CD4-positive, alpha-beta T cell treated with Interleukin-6 for 4 hours (primary cell): ENCODE measurements at places on chromosomes 13 and 19.

DNA sequence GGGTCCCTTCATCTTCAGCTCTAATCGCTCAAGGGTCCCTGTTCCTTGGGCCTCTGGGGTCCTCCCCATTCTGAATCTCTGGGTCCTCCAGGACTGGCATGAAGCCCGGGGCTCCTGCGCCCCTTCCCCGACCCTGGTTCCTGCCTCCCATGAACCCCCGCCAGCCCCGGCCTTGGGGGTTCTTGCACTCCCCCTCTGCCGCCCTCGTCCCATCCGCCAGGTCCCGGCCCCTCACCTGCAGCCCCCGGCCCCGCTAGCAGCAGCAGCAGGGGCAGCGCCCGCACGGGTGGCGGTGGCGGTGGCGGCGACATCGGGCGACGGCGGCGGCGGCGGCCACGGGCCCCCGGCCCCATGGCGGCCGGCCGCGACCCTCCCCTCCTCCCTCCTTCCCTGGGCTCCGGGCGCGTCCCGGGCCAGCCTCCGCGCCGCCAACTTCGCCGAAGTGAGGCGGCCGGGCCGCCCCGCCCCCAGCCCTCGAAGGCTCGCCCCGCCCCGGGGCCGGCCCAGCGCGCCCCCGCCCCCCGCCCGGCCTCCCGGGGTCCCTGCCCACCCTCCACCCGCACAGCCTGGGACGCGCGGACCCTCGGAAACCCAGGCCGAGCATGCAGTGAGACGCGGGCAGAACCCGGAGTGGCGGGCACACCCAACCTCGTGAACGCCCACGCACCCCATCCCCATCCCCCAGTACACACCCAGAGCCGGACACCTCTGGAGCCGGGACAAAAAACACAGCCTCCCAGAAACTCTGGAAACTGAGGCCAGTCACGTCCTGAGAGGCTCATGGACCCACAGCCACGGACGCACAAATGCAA, at the start of gene NOTCH3:
Gene NOTCH3 (minus strand): TSS at position 443 of the 812 bp plus-strand sequence. CDS start 90 bp downstream, at position 353.
- no peak for DNase-seq

- DNase-seq = no peak
Observed at GRCh38 chr13:113761136-113761535, 2.1 kb downstream of the TMEM255B start.

- no peak for DNase-seq
Observed at GRCh38 chr13:108306860-108307259, 37.3 kb downstream of the TNFSF13B start.

DNA sequence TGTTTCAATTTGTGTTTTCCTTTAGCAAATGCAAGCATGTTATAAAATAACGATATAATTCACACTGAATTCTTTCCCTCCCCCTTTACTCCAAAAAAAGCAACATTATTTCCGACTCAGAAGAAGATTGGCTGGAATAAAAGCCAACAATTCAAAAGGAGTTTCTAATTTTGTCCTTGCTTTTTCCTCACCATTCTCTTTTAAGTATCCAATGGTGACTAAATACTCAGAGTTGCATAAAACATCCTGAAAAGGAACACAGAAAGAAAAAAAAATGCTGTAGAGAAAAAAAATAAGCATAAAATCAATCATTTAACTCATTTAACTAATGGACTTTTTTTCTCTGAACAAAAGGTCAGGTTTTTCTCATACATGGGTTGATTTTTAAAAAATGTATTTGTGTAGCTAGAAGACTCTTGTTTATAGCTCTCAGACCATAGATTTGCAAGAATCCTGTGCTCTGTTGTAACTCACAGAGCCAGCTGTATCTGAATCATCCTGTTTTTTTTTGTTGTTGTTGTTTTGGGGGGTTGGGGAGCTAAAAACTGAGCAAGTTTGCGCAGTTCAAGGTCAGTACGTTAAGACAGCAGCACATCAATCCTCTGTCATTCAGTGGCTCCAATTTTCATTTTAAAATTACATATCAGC, 108.1 kb downstream of the PCDH17 start:
- DNase-seq = no peak

DNA sequence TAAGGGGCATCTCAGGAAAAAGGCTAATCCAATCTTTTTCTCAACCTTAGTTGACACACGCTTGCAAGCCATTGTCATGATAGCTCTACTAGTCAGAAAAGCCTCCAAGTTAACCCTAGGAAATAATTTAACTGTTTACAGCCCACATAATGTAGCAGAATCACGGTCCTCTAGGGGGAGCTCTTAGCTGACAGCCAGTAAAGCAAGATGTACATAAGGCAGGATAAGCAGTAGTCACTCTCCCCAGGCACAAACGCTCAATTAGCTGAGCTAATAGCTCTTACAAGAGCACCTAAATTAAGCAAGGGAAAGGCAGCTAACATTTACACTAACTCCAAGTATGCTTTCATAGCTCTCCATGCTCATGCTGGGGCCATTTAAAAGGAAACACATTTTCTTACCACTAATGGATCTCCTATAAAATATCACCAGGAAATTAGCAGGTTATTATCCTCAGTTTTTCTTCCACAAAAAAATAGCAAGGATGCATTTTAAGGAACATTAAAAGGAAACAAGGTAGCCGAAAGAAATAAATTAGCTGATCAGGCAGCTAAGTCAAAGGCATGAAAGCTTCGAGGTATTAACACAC, 33.7 kb upstream of the ZSCAN5A start:
- no peak for DNase-seq

DNA sequence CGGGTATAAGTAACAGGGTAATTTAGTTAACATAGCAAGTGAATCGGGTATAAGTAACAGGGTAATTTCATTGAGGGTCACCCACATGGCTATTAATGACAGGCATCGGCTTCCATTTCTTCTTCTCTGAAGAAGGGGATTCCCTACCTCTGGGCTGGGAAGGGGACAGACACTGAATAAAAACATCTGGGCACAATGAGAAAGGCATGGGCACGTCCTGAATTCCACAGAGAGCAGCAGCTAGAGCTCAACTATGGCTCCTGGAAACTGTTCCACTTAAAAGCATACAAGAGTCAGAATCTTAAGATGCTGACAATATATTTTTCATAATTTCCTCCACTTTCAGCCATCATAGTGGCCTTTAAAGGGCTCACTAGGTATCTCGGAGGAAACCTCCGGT, 51.8 kb downstream of the CRYL1 start:
- no peak for DNase-seq

DNA sequence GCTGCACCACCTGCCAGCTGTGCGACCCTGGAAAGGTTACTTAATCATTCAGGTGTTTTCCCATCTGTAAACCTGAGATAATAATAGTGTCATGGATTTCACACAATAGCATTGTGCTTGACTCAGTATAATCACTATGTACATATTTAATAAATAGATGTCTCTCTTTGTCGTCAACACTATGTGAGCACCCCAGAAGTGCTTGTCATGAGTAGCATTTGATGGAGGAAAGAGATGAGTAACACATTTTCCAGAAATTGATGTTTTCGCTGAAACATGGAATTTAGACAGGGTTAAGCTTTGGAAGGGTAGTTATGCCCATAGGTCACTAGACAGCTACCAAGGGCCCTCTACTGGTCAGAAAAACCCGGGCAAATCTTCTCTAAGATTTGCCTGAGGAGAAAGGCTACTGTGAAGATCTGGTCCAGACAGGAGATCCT, 9.5 kb upstream of the MBNL2 start:
- DNase-seq = no peak

DNA sequence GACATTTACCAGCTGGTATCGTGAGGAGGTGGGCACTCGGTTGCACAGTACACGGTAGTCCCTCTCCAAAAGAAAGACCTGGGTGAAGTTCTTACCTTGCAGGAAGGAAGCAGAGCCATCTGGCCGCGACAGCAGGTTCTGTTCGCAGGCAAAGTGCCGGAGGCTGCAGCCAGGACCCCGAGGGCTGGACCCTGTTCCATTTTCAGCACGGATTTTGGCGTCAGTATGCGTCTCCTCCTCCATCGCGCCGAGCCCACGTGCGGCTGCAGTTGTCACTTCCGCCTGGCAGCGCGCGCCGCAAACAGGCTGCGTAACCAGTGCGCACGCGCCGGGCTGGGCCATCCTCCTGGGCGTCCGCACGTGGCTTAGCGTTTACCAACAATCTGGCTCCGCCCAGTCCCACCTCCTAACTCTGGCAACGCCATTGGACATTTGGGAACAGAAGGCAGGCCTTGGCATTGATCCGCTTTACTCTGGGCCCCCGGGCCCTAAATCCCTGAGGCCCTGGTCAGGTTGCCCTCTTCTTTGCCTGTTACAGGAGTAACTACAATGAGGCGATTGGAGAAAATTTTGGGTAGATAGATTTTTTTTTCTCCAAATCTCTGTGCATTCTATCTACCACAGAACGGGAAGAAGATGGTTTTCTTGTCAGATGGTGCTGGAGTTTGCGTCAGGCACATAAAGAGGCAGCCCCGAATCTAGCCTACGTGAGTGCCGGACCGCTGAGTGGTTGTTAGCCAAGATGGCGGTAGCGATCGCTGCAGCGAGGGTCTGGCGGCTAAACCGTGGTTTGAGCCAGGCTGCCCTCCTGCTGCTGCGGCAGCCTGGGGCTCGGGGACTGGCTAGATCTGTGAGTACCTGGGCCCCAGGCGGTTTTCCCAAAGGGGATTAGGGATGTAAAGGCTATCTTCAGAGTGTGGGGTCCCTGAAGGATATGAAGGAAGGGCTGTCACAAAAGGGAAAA, at the start of the genes BCKDHA and EXOSC5:
Gene BCKDHA (plus strand): TSS at position 733 of the 964 bp plus-strand sequence. CDS start 10 bp downstream, at position 743.
Gene EXOSC5 (minus strand): TSS at position 274 of the 964 bp plus-strand sequence. CDS start 31 bp downstream, at position 243.
- DNase-seq = peak; percentile 100

DNA sequence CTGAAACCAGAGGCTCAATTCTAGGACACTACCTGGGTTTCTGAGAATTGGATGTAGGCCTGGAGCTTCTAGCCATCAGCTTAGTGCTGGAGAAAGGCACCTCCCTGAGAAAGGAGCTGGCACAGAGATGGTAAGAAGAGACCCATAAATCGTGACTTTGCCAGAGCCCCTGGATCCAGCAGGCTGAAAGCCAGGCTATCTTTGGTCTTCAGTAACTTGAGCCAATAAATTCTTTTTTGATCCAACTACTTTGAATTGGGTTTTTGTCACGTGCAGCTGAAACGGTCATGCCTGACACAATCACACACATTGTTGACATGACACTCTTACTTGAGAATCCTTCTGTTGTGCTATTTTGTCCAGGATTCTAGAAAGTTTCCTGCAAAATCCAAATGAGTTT, 103.4 kb downstream of the LHFPL6 start:
- no peak for DNase-seq

GRCh38 chr13:51286135-51287002, 53.1 kb upstream of the SERPINE3 start:
- peak; percentile 68 for DNase-seq

DNA sequence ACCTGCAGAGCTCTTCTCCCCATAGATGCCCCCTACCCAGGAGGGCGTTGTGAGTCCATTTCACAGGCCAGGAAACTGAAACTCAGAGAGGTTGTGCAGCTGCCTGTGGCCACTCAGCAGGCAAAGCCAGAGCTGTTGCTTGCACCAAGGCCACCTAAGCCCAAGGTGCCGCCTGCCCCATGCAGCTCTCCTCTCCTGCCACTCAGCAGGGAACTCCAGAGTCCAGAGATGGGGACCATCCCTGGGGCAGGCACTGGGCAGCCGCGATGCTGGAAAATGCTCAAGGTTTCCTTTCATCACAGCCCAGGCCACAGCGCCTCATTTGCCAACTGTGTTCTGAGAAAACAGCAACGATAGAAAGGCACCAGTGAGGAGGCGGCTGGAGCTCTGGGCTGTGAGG, 41.0 kb upstream of the PEPD start:
- no peak for DNase-seq

DNA sequence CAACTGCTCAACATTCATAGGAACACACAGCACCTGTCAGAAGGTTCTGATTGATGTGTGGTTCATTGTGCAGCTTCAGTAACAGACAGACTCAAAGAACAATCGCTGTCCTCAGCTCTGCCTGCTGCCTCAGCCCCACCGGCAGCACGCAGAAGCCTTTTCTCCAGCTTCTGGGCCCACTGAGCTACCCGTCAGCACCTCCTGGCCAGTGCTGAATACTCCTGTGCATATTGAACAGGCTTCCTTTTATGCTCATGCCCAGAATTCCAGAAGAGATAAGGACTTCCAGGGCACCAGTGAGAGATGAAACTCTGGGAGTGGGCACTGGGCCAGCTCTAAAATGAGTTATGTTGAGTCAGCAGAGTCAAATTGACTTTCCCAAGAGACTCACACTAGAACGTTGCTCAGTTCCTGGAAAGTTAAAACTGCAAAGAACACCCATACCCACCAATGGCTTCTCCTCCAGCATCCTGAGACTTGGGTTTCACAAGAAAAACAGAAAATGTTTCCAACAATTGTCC, 119.3 kb downstream of the COL4A1 start:
- DNase-seq = no peak

DNA sequence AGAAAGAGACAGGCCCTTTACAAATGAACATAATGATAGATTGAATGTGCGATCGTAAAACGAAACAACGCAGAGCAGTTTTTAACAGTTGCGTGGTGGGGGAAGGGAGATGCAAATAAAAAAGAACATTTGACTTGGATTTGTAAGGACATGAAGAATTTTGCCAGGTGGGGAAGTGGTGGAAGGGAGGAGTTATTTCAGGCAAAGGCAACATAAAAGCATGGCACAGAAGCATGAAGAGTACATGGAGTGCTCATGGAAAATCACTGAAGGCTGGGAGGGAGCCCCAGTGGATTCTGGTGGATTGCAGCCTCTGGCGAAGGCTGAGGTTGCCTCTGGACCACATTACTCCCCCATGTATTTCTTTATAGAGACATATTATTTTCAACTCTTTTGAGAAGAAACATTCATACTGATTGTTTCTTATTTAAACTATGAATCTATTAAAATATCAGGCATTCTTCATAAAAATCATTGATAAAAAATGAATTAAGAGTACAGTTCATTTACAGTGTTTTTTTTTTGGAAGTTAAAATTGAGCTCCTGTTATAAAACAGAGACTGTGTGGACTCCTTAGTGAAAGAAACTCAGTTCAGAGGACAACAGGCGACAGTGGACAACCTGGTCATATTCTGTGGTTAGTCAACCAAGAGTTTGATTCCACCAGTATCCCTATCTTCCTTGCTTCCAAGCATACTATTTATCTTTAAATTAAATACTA, 57.5 kb downstream of the STARD13 start:
- DNase-seq = no peak
